DND-41 (cell line): ENCODE measurements at places on chromosomes 2 and 18.

DNA sequence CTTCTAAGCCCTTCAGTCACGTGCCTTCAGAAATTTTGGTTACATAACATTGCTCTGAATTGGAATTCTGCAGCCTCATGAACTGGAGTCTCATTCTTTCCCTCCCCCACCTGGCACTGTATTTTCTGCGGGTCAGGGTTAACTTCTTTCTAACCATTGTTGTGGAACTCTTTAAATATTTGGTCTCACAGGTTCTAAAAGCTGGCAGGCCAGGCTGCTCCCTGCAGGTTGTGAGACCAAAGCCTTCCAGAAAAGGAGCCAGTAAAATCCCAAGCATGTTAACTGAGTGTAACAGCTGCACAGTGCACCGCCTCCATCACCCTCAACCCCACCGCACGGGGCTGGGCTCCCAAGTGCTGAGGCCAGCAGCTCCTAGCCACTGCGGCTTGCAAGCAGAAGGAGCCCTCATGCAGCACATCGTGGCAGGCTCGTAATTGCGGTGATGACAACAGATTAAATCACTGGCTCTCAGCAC is 174.1 kb upstream of the ALPP start:
- no peak for DNase-seq

- DNase-seq, result no peak
These were observed 172.5 kb downstream of the MAIP1 start for GRCh38 chr2:200127848-200128247.

DNA sequence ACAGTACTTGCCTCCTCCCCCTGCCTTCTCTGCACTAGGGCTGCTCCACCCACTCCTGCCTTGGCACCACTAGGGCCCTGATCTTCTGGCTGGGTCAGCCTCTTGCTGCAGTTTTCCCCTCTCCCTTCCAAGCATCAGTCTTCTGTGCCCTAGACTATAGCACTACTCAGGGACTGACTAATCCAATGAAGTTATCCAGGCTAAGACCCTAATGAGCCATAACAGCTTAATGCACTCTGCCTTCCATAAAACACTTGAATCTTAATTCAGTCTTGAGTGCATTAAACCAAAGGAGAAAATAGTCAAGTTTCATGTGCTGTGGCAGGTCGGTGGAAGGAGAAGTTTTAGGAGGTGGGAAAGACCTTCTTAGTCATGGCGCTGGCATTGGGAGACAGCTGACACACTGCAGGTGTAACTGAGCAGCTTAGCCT is 95.7 kb downstream of the BIN1 start:
- no peak for DNase-seq

DNA sequence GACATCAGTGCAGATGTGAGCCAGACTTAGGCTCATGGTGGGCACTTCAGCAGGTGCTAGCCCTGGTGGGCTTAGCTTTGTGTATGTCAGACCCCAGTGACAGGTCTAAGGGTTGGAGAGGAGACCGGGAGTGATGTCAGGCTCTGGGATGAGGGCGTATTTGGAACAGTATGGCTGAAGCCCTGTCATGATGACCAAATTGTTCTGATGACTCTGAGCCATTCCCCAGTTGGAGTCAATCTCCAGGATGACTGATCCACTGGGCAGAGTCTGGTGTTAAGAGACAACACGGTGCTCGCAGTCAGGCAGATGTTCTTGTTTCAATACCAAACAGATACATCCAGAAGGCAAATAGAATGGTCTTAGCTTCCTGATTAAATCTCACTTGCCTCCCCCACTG is 241.5 kb downstream of the SOX11 start:
- no peak for DNase-seq

- DNase-seq, result no peak
These were observed 102.2 kb downstream of the ARHGEF33 start for GRCh38 chr2:38991899-38992298.

DNA sequence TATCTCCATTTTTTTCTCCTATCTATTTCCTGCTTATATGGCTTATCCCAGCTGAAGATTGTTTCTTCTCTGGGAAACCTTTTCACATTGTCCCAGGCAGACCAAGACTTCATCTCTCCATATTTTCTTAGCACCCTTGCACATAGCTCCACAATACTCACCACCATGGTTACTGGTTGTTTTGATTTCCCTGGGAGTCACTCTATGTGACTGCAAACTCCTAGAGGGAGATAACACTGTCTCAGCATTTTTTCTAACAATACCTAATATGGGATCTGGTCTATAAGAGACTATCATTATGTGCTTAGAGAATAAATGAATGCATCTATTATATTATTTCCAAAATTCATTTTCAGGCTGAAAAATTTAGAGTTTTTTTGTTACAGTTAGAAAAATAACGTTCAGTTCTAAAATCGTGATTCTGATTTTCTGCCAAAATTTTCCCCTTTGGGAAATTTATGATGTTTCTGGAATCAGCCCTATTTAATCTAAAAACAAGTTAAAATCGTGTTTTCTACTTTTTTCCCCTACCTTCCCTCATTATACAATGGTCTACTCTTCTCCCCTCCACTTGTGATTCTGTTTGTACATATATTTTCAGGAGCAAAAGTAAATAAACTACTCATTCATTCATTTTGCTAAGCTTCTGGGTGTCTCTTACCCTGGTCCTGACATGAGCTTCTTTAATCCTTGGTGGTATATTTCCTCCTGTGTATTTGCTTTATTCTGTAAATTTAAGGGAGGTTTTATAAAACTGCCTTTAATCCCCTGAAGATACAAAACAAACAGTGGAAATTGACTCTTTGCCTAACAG is 95.4 kb downstream of the HNMT start:
- no peak for DNase-seq

DNA sequence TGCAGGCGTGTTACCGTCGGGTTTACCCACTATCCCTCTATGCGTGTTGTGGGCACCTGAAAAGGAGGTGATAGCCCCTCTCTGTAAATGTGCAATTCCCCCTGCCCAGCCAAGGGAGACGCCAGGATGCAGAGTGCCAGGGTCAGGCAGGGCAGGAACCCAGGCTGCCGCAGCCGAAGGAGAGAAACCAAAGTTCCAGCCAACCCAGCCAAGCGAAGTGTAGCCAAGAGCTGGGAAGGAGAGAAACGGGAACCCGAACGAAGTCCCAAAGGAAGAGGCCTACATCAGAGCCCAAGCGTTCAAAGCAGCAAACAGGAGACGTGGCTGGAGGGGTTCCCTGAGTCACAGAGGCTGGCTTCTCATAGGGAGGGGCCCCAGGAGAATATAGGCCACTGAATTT is 24.2 kb upstream of the SPR start:
- DNase-seq, result no peak

DNA sequence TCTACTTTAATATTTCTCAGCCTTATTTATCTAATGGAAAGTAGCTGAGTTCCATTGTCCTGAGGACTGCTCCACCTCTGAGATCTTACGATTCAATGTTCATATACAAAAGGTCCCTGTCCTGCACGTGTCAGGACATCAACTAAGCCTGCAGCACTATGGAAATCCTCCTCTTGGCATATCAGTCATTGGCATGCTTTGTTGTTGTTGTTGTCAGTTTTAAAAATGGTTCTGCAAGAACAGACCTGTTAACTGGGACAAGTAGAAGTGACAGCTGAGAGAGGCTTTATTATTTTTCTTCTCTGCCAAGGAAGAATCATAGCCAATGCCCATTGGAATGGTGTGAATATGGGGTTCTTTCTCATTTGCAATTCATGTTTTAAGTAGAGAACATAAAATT is 450.1 kb upstream of the PKDCC start:
- DNase-seq, result no peak

DNA sequence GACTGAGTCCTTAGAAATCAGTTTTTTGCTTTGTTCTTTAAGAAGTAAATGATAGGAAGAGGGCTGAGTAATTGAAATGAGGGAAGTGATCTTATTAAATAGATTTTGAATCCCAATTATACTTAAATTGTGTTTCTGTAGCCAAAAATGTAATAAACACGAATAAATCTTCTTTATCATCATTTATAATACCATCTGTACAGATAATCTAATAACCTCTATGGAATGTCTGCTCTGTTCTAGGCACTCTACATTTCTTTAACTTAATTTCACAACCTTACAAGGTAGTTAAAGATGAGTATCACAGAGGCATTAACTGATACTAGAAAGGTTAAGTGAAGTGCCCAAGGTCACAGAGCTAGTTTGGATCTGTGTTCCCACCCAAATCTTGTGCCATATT is 14.3 kb upstream of the SCN2A start:
- DNase-seq, result no peak

- DNase-seq, result no peak
These were observed at the start of gene COLEC11 for GRCh38 chr2:3594493-3595281. COLEC11 (plus strand) TSS chr2:3595112; CDS start chr2:3604341, 9,229 bp downstream.

DNA sequence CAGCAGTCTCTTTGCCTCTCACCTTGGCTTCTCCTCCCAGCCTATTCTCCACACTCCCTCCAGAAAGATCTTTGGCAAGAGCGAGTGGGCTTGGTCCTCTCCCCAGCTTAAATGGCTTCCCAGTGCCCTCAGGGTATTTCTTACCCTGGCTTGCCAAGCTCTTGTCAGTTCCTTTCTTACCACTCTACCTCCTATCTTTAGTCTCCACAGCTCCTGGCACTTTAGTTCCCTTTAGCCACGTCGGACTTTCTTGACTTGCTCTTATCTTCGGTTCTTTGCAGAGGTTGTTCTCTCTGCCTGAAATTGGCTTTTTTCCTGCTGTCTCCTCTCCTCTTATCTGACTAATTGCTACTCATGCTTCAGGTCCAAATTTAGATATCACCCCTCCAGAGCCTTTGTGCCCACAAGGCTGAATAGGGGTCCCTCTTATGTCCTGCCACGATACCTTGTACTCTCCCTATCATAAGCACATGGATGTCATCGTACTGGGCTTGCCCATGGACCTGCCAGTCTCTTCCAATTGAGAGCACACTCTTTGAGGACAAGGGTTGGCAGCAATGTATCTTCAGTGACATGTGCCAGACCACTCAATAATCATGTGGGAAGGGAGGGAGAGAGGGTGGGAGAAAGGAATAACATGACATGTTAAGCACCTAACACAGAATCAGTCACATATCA is 131.7 kb upstream of the CTAGE1 start:
- DNase-seq, result no peak

GRCh38 chr2:54428108-54428831 is 27.9 kb upstream of the SPTBN1 start:
- DNase-seq, result no peak

DNA sequence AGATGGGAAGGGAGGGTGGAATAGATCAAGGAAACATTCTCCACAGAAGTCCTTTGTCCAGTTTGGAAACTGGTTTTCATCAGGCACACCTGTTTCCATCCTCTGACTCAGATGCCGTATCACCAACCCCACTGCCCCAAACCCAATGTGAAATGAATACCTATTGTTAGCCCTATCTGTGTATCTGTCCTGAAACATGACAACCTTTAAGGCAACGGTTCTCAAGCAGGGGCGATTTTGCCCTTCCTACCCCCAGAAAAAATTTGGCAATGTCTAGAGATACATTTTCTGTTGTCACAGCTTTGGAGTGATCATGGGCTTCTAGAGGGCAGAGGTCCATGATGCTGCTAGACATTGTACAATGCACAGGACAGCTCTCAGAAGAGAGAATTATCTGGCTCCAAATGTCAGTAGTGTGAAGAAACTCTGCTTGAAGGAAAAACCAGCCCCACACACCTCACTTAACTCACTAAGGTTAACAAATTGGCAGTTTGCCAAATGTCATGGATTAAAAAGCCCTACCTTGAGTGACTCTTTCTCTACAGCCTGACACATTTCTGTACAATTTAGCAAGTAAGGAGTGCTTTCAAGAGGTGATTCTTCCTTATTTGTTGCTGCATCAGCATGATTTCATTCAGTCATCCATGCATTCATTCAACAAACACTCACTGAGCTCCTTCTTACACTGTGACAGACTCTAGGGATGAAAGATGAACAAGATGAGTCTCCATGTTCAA is 3.4 kb downstream of the SCTR start:
- DNase-seq, result no peak

DNA sequence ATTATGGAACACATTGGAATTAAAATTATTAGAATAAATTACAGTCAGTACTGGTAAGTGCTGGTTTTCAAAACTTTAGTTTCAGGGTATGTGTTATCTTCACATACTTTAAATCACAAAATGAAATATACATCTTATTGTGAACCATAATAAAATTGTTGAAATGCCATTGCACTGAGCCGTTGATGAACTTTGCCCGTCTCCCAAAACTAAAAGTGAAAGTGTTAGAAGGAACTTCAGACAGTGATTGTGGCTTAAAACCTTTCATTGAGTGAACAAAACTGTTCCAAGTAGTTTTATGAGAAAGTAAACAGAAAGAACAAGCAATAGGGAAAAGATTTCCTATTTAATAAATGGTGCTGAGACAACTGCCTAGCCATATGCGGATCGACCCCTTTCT is 811.6 kb downstream of the PLCL1 start:
- DNase-seq, result no peak

- no peak for DNase-seq
These were observed 182.9 kb downstream of the RTP5 start for GRCh38 chr2:242052421-242052820.

- DNase-seq, result no peak
These were observed 34.1 kb upstream of the METAP1D start for GRCh38 chr2:171965661-171966060.

DNA sequence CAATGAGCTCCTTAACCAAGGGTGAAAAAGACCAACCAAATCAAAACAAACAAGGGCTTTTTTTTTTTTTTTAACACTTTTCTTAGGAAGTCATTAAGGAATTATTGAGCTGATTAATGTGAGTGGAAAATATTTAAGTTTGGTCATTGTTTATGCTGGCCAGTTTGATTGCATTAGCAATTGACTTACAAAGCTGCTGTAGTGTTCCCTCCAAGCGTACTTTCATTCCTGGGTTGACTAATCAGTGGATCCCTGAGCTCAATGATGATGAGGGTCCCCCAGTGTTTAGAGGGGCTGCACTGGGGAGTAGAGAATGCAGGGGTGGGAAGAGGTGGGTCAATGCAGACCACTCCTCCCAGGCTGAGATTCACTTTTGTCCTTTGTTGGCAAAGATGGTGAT is 119.3 kb downstream of the PRKCE start:
- no peak for DNase-seq

DNA sequence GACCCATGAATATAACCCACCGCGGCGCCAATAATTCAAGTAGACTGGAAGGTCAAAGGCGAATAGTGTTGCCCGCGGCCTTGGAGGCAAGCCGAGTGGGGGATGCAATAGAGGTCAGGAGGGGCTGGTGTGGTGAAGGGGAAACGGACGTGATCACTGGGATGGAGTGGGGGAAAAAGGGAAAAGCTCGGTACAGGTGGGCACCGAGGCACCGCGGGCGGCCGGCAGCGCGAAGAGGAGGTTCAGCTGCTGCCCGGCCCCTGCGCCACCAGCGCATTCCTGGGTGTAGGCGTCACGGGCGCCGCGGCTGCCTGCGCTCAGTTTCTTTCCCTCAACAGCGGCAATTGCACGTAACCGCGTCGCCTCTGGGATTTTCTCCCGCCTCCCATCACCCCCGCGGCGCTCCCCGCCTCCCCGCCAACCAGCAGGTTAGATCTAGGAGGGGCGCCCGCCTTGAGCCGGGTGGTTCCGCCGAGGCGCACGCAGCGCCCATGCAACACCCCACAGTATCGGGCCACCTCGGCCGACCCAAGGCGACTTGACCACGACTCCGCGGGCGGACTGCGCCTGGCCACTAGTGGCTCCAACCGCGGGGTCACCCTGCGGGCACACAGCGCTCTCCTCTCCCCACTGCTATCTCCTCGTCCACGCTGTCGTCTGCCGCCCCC is 1.5 kb downstream of the RND3 start:
- no peak for DNase-seq
